ENCODE measurements at places on chromosomes 4 and X.

DNA sequence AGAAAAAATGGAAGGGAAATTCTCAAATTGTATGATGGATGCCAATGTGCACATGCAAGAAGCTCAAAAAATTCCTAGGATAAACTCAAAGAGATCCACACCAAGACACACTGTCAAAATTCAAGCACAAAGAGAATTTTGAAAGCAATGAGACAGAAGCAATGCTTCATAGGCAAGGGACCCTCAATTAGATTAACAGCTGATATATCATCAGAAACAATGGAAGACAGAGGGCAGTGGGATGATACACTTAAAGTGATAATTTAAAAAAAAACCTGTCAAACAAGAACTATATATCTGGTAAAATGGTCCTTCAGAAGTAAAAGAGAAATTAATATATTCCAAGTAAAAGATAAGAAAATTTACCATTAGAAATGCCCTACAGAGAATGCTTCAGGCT lies 306.3 kb upstream of the PCDH7 start:
- no peak for DNase-seq

GRCh38 chr4:33739884-33740632 lies 2504.3 kb downstream of the ARAP2 start:
- DNase-seq, result no peak

GRCh38 chr4:22063613-22064012 lies 115.0 kb upstream of the KCNIP4 start:
- no peak for DNase-seq

DNA sequence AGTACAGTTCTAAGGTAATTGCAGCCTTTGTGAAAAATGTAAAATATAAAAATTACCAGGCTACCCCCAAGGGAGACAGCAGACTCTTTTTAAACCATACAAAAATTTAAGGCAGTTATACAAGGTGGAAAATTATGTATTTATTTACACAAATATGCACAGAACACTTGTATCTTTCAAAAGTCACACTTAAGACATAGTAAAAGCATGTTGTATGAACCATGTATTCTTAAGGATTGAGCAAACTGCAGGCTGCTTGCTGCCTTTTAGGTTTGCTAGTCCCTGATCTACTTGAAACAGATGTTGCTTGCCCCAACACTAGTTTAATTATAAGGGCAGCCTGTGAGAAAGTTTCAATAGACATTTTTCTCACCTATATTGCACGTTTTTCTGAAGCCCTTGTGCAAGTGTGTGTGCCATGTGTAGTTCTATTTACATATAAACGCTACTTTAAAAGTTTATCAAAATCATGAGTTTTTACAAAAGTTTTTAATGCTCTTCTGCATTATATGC lies 72.8 kb downstream of the PRSS12 start:
- no peak for DNase-seq

GRCh38 chrX:103367502-103367901 lies 8.8 kb upstream of the BEX3 start:
- no peak for DNase-seq
